CD8-positive, alpha-beta memory T cell (primary cell): ENCODE measurements at places on chromosomes 16 and 17.

- DNase-seq = no peak
These were observed 56.7 kb upstream of the TOB1 start for GRCh38 chr17:50922721-50923405.

- DNase-seq = no peak
These were observed 16.2 kb upstream of the TNRC6C start for GRCh38 chr17:77942112-77942988.

DNA sequence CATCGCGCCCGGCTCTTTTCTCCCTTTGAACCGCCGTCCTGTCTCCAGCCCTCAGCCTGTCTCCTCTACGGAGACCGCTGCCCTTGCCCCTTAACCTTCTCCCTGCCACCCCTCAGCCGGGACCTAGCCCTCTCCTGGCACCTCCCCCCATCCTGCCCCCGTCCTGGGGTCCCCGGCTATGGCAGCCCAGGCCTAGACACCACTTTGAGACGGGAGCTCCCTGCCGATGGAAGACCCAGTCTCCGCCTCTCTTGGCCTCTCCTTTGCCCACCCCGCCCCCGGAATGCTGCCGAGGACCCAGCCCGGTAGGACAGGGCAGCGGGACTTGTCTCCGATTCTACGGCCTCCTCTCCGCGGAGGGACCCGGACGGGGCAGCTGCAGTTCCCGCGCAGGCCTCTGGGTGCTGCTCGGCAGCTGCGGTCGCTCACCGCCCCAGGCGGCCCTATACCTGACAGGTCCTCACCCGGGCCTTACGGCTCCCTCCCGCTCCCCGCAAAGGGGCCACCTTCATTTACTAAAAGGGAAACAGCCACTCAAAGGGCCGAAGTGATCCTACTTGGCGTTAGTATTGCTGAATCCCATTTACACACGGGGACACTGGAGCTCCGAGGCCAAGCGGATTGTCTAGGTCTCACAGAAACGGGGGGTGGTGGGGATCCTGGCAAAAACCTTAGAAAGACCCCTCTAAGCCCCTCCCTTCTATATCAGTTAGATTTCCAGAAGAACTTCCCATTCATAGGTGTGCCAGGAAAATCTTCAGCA lies 32.6 kb upstream of the TAC4 start:
- peak; percentile 76 for DNase-seq

GRCh38 chr16:17552351-17552750 lies 81.6 kb upstream of the XYLT1 start:
- no peak for DNase-seq

GRCh38 chr16:17359788-17360390 lies 110.9 kb downstream of the XYLT1 start:
- DNase-seq = no peak

GRCh38 chr16:27960619-27961295 lies 102.8 kb downstream of the GSG1L start:
- DNase-seq = no peak

GRCh38 chr17:5405400-5405799 lies 14.1 kb downstream of the NUP88 start:
- no peak for DNase-seq

DNA sequence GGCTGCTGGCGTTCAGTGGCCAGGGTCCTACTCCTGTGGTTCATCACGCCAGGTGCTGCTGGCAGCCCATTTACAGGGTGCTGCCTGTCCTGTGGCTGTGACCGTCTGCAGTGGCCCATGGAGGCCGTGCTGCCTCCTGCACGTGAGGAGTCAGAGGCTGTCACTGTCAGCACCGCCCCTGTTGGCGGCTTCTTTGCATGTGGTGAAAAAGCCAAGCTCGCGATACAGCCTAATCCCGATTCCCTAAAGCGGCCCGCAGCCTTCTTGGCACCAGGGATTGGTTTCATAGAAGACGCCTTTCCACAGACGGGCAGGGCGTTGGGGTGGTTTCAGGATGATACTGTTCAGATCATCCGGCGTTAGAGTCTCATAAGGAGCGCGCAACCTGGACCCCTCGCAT lies 35.3 kb downstream of the RAB11FIP3 start:
- no peak for DNase-seq

DNA sequence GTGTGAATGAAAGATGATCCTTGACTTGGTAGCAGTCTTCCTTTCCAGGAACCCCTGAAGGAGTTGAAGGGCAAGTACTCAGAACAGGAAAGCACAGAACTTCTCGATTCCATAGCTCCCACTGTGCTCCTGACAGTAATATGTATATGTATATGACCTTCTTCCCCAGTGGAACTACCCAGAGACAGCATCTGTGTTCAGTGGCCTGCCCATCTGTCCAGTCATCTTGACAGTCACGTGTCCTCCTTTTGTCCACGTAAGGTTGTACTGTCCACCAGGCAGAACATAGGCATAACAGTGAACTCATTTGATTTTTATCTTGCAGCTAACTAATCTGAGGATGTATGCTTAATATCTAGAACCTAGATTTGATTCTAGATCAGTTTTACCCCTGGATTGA lies 37.8 kb upstream of the RASL10B start:
- no peak for DNase-seq
